ENCODE measurements at places on chromosomes 2 and 18.

DNA sequence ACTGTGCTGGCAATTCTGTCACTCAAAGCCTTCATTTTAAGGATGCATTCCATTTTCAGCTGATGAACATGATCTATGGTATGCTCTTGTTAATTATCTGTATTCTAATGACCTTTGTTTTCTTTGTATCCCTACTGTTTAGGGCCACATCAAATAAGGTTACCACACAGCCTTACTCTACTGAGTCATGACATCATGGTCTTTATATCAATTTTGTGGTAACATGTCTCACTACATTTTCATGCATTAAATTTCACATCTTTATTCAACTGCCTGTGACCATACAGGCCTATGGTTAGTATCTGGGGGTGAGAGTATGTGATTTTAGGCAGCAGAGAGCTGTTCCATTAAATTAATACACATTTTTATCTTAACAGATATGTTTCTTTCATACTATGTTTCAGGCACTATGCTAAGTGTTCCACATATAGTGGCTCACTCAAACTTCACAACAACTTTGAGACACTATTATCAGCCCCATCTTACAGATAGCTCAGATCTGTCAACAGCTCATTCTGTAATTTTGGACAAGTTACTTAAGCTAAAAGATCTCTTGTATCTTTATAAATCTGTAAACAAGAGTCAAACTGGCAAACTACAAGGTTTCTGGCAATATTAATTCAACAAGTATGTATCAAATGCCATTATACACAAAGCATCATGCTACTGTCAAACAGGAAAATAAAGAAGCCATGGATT, 18.0 kb downstream of the LRPPRC start:
- DNase-seq = no peak

- DNase-seq = no peak
These were observed 4.8 kb upstream of the PDIA6 start for GRCh38 chr2:10817413-10817812.

DNA sequence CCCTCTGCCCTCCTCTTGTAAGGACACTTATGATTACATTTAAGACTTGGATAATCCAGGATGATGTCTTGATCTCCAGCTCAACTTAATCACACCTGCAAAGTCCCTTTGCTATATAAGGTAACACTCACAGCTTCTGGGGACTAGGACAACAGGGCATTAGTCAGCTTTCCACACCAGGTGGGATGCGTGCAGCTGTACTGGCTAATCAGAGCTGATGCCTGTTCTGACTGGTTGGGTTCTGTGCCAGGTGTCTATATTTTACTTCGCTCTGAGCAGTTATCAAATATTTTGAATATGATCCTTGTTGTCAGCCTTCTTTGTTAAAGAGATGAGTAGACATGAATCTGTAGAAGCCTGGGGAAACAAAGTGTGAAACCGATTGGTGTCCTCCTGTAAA, 115.5 kb upstream of the ATP8B1 start:
- no peak for DNase-seq

GRCh38 chr2:128543646-128544045, 225.0 kb upstream of the HS6ST1 start:
- no peak for DNase-seq

- no peak for DNase-seq
These were observed 62.1 kb downstream of the RMDN2 start for GRCh38 chr2:37987098-37987775.

DNA sequence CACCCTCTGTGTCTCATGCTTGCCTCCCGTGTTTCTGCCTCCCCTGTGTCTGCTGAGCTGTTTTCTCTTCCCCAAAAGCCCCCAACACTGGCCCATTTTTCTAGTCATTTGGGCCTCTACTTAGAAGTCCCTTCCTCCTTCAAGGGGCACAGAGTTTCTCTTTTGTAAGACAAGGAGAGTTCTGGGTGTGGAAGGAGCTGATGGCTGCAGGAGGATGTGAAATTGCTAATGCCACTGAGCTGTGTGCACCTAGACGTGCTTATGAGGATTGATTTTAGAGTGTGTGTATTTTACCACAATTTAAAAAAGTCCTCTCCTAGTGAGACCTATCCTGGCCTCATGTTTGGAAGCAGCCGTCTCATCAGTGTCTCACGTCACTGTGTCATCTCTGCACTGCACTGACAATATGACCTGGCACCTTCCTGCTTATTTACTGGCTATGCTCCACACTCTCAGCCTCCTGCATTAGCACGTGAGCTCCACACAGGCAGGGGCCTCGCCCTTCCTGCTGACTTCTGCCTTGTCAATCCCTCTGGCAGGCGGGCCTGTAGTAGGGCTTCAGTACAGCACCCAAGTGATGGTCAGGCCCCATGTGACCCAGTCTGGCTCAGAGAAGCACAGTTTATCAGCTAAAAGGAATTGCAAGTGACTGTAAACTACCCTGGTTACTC, 8.0 kb upstream of the MBP start:
- peak; percentile 75 for DNase-seq

- peak; percentile 95 for DNase-seq
These were observed 42.3 kb downstream of the AAK1 start for GRCh38 chr2:69601179-69601612.

GRCh38 chr2:170885130-170885791, 43.8 kb upstream of the GORASP2 start:
- DNase-seq = no peak

DNA sequence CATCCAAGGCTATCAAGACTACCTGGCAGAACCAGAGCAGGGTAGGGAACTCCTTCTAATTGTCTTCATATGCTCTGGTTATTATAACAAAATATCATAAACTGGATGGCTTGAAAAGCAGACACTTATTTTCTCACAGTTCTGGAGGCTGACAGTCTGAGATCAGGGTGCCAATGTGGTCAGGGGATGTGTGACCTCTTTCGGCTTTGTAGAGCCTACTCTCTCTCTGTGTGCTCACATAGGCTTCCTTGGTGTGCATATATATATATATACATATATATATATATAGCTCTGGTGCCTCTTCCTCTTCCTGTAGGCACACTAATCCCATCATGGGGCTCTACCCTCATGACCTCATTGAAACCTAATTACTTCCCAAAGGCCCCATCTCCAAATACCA, 101.6 kb downstream of the ARL6IP6 start:
- no peak for DNase-seq

DNA sequence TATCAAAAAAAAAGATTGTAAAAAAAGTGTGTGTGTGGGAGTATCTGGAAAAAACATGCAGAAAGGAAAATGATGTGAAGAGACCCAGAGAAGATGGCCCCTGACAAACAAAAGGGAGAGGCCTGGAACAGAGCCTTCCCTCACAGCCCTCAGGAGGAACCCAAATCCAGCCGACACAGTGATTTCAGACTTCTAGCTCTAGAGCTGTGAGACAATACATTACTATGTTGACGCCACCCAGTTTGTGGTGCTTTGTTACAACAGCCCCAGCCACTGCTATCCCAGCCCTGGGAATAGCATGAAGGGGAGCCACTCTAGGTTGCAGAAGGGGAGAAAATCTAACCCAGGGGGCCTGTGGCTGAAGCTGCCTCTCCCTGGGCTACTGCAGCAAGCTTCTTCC, 59.0 kb upstream of the ZBTB7C start:
- DNase-seq = no peak

DNA sequence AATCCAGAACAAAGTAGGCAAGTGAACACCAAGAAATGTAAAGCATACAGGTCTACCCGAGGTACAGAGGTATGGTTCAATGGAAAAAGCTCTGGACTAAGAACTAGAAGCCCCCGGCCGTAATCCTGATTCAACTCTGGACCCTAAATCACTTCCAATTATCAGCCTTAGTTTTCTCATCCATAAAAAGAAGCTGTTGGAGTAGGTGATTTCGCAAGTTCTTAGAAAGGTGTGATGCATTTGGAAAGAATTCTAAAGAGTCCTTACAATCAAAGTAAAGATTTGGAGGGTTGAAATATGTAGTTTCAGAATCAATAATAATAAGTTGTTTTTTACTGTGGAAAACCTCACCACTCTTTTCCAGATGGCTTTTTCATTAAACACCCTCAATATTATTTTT, 622.1 kb upstream of the ID2 start:
- no peak for DNase-seq

Data from erythroblast (primary cell).